ENCODE measurements at places on chromosomes 6 and 20. TPM values are rescaled to one million over a fixed set of nuclear protein-coding genes. Genes with fewer than 3 reads are reported as not detected.

Gene EDN1
- 51.7 TPM for total RNA-seq

Gene TRDN
- 0.96 TPM for total RNA-seq

Gene ZBP1
- 0.73 TPM for total RNA-seq

Gene OPRM1
- not detected for total RNA-seq

Gene RGL2
- 38.9 TPM for total RNA-seq

GRCh38 chr6:124928851-124929250 is 33.4 kb upstream of the RNF217 start:
- no peak for DNase-seq

- DNase-seq = no peak
Observed at GRCh38 chr20:1711266-1711665, 53.7 kb upstream of the SIRPG start.

Measured in breast epithelium (tissue), 4 donors.